T1000 (cell line): ENCODE measurements at places on chromosomes 13 and 19.

GRCh38 chr19:54478677-54479266, 5.7 kb upstream of the CDC42EP5 start:
- no peak for DNase-seq

DNA sequence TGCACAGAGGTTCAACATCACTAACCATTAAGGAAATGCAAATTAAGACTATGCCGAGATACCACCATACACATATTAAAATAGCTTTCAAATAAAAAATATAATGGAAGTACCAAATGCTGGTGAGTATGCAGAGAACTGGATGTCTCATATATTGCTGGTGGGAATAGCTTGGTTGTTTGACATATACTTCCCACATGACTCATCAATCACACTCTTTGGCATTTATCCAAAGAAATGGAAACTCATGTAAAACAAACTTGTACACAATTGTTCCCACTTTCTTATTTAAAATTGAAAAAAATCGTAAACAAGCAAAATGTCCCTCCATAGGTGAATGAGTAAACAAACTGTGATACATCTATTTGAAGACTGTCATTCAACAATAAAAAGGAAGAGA, 982.6 kb upstream of the ATXN8OS start:
- no peak for DNase-seq

DNA sequence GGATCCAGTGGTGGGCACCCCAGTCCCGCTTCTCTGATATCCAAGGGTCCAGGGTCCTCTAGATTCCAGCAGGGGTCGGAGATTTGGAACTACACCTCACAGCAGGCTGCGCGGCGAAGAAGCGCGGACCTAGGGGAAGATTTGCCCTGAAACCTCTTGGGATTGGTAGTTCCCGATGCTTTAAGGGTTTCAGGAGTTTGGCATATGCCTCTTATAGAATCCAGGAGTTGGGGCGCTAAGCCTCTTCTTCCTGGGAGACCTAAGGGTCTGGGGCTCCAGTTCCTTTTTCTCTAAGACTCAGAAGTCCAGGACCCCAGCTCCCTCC, 349 bp downstream of the BCL2L12 start:
- DNase-seq = no peak

DNA sequence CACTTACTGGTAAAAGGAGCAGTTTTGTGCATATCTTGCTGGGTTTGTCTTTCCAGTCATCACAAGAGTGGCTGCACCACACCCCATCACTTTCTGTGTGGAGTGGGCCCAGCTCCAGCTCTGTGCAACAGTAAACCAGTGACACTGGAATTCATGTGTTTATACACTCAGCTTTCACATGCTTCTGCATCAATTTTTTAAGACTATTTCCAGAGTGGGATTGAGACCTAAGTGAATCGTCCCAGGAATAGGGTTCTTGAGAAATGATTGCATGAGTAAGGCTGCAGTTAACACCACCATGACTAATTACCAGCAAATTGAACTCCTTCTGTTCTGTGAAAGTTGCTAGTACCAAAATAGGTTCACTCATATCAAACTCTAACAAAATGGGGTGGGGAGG, 5.3 kb upstream of the CFAP97D2 start:
- DNase-seq = no peak

DNA sequence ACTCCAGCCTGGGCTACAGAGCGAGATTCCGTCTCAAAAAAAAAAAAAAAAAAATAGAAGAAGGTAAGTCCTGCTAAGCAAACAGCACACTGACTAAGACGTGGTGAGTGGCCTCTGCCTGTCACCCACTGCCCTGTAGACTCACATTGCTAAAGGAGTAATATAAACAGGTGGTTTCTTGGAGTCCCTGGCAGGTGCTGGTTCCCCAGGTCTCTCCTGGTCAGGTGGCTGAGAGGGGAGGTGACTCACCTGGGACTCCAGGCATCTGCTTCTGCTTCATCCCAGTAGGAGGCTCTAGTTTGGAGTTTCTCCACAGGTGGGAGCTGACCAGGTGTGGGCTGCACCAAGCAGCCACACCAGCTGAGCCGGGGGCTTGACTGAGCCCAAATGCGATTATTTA, at the start of gene OR10H1:
Gene OR10H1, minus strand, starts transcription at position 359 of the 400 bp plus-strand sequence. CDS start 7,627 bp downstream, outside the sequence.
- no peak for DNase-seq

DNA sequence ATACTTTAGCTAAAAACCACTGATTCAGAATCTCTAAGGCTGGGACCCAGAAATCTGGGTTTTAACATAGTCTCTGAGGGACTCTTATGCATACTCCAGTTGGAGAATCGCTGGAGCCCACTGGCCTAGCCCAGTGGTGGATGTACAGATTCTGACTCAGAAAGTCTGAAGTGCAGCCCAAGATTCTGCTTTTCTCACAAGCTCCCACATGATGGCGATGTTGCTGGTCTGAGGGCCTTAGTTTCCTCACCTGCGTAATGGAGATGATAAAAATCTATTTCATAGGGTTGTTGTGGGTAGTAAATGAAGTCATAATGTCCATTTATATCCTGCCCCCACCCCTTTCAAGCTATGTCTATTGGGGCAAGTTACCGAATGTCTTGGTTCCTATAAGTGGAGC, 7.7 kb upstream of the CDADC1 start:
- DNase-seq = no peak

GRCh38 chr19:38233740-38234251, 9.8 kb upstream of the DPF1 start:
- DNase-seq = peak; percentile 23

- no peak for DNase-seq
Observed at GRCh38 chr19:1734321-1734966, 18.9 kb upstream of the ONECUT3 start.

DNA sequence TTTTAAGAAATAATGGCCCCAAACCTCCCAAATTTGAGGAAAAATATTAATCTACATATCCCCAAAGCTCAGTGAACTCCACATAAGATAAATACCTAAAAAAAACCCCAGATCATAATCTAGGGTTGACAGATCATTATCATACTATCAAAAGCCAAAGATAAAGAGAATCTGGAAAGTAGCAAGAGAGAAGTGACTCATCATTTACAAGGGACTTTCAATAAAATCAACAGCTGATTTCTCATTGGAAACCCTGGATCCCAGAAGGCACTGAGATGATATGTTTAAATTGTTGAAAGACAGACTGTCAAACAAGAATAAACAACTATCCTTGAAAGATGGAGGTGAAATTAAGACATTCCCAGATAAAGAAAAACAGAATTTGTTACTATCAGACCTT, 199.3 kb downstream of the KCNRG start:
- no peak for DNase-seq
